ENCODE measurements at places on chromosomes 11 and 22. TPM values are rescaled to one million over a fixed set of nuclear protein-coding genes. Genes with fewer than 3 reads are reported as not detected.

The IFITM10 gene
- total RNA-seq = 9.5 TPM

The APLNR gene
- 42.7 TPM for total RNA-seq

The FHIP1B gene
- total RNA-seq = 60.8 TPM

The UBQLNL gene
- total RNA-seq = 1.2 TPM

The HEPN1 gene
- total RNA-seq = not detected

The ARHGAP20 gene
- total RNA-seq = 13.7 TPM

The CDC45 gene
- total RNA-seq = 5.6 TPM

The OR51E1 gene
- 1.2 TPM for total RNA-seq

The C1QTNF5 gene
- total RNA-seq = 47.1 TPM

The MMP27 gene
- total RNA-seq = 1.2 TPM

The NPAS4 gene
- 0.82 TPM for total RNA-seq

The NELL1 gene
- total RNA-seq = 14.2 TPM

The TRPC6 gene
- 11.6 TPM for total RNA-seq

The SMTNL1 gene
- 0.88 TPM for total RNA-seq

The OR5D13 gene
- not detected for total RNA-seq

The TRIM49C gene
- not detected for total RNA-seq

The GGT5 gene
- total RNA-seq = 13.2 TPM

The OR10D3 gene
- not detected for total RNA-seq

The FDXACB1 gene
- total RNA-seq = 4.9 TPM

The SLC37A2 gene
- total RNA-seq = 2.5 TPM

The SCGB1C1 gene
- not detected for total RNA-seq

The OR52I1 gene
- total RNA-seq = not detected

The NEFH gene
- total RNA-seq = 1.8 TPM

The LRRC74B gene
- total RNA-seq = not detected

The CHRNA10 gene
- 0.88 TPM for total RNA-seq

The POTEH gene
- not detected for total RNA-seq

The VSIG10L2 gene
- total RNA-seq = not detected

The HEPHL1 gene
- not detected for total RNA-seq

The THY1 gene
- 37.3 TPM for total RNA-seq

The SIAE gene
- total RNA-seq = 7.4 TPM

The LIF gene
- 0.93 TPM for total RNA-seq

The PKNOX2 gene
- total RNA-seq = 9.7 TPM

The LYVE1 gene
- 17.8 TPM for total RNA-seq

The ARHGEF12 gene
- total RNA-seq = 241 TPM

The DDX17 gene
- total RNA-seq = 941 TPM

The YAP1 gene
- total RNA-seq = 137 TPM

The KLHDC7B gene
- 0.05 TPM for total RNA-seq

The DGCR6 gene
- total RNA-seq = 7.1 TPM

The NUMA1 gene
- 292 TPM for total RNA-seq

The SCUBE1 gene
- total RNA-seq = 17.4 TPM

The GAL3ST1 gene
- 2.7 TPM for total RNA-seq

The POLDIP3 gene
- 46.8 TPM for total RNA-seq

The NTM gene
- 81.8 TPM for total RNA-seq

The MRGPRX4 gene
- not detected for total RNA-seq

The MAPK8IP1 gene
- total RNA-seq = 33.6 TPM

The FLRT1 gene
- total RNA-seq = 14.0 TPM

The TECTA gene
- total RNA-seq = 2.2 TPM

The PELI3 gene
- 13.6 TPM for total RNA-seq

The ACTN3 gene
- 0.49 TPM for total RNA-seq

The MYOD1 gene
- total RNA-seq = 2.4 TPM

The SOX6 gene
- 46.6 TPM for total RNA-seq

The UCP3 gene
- total RNA-seq = 1.6 TPM

The MAJIN gene
- not detected for total RNA-seq

The POU2AF1 gene
- total RNA-seq = not detected
